ENCODE measurements at places on chromosomes 12 and 14.

DNA sequence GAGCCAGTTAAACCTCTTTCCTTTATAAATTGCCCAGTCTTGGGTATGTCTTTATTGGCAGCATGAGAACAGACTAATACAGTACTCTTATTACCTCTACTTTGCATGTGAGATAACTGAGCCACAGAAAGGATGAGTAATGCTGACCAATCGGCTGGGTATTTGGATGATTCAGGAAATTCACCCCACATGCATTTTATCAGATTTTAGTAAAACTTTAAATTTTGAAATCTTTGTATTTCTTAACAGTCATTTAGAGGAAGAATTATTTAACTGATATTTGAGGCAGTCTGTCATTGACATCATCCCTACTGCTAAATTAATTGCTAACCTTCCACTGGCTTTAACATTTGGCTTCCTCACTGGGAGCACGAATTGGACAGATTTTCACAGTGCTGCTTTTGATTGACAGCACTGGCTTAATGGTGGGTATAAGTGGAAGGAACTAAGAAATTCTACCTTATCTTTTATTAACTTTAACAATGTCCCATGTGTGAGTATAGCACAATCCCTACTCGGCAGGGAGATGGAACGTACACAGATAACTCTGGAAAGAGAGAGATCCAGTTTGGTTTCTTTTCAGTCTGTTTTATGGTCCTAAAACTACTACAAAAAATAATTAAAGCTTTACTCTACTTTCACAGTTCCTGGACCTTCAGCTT lies 261.0 kb downstream of the DACT1 start:
- DNase-seq, result no peak

DNA sequence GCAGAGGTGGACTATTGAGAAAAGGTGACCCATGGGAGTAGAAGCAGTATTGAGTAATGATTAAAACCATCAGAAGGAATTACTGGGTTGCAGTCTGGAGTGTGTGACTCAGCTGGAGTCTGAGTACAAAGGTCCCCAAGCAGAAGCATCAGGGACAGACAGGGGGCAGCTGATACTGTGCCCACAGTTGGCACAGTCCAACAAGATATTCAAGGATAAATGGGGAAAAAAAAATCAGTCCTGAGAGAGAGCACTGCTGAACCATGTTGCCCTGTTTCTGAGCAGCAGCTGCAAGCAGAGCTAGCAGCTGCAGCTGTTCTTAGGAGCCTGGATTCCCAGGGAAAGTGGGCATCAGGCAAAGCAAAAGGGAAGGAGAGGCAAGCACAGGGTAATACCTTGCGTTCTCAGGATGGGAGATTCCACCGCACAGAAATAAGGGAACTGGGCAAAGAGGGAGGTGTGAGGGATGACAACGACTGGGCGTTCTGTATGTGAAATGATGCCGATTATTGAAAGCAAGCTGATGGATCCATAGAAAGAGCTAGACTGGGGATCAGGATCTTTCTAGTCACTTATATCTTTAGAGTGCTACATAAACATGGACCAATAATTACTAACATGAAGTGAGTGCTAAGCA lies 17.7 kb downstream of the NEUROD4 start:
- no peak for DNase-seq

GRCh38 chr12:75970310-75970709 lies 61.3 kb downstream of the PHLDA1 start:
- DNase-seq, result no peak

DNA sequence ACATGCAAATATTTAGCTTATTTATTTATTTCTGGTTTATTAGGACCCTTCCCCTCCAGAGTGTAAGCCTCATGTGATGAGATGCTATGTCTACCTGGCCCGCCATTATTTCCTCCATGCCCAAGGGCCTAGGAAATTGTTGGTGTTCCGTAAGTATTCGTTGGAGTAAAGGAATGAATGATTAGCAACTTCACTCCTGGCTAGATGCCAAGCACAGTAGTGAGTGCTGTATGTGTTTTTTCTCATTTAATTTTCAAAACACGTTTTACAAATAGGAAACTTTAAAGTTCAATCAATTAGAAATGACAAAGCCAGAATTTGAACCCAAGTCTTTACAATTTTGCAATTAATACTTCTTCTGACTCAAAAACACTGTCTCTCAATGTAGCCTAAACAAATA lies 253.8 kb downstream of the BCAT1 start:
- no peak for DNase-seq

DNA sequence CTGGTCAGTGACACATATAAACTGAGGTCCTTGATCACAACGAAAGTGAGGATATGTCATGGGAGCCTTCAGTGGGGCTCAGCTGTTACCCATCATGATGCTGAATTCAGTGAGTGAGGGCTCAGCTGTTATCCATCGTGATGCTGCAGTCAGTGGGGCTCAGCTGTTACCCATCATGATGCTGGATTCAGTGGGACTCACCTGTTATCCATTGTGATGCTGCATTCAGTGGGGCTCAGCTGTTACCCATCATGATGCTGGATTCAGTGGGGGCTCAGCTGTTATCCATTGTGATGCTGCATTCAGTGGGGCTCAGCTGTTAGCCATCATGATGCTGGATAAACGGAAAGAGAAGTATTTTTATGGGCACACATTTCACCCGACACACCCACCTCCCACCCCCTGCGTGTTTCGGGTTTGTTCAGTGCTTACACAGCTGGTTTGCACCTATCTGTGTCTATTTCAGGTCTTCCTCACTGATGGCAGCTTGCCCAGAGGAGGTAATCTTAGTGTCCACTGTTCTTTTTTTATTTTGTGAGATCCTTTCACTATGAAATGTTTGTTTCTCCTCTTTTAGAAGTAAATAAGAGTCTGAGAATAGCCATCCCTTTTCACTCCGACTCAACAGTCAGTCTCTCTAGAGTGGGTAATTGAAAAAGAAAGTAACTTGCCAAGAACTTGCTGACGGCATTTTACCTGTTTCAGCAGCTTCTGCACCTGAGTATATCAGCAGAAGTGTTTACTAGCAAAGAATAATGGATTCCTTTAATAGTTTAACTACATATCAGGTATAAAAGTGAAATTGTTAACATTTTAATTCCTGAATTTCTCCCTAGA lies 183.0 kb downstream of the ERC1 start:
- DNase-seq, result no peak

DNA sequence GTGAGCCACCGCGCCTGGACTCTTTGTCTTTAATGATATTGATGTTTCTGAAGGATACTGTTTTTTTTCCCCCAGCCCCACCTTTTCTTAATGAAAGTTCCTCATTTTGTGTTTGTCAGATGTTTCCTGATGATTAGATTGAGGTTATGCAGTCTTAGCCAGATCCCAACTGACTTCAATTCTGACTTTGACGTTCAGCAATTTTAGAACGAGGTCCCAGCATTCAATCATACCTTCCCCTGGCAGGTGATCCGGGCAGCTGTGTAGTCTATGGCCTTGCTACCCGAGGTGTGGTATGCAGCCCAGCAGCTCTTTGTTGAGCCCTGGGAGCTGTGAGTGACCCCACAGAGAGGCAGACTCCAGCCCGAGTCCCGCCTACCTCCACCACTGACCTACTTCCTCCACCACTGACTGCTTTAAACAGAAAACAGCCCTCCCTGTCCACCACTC lies 82.7 kb downstream of the LGMN start:
- DNase-seq, result no peak

All from iPS DF 6.9 (cell line).